ENCODE measurements at places on chromosomes 7 and 10.
A peak's percentile ranks its signal among the peaks of the same experiment; 100 is the strongest.

DNA sequence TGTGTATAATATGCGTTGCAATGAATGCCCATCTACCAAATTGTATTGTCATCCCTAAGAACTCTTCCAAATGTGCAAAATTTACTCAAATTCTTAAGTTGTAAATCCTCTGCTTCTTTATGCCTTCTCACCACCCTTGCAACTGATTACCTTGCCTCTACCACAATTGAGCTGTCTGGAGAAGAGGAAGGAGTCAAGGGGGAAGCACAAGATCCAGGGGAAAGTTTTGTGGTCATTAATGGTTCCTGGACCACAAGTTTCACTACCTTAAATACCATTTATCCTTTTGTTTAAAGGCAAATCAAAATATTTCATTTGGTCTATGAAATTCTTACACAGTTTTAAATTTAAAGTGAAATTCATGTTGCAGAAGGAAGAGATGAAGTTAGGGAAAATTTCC is 16.7 kb downstream of the CRPPA start:
- no peak for DNase-seq

DNA sequence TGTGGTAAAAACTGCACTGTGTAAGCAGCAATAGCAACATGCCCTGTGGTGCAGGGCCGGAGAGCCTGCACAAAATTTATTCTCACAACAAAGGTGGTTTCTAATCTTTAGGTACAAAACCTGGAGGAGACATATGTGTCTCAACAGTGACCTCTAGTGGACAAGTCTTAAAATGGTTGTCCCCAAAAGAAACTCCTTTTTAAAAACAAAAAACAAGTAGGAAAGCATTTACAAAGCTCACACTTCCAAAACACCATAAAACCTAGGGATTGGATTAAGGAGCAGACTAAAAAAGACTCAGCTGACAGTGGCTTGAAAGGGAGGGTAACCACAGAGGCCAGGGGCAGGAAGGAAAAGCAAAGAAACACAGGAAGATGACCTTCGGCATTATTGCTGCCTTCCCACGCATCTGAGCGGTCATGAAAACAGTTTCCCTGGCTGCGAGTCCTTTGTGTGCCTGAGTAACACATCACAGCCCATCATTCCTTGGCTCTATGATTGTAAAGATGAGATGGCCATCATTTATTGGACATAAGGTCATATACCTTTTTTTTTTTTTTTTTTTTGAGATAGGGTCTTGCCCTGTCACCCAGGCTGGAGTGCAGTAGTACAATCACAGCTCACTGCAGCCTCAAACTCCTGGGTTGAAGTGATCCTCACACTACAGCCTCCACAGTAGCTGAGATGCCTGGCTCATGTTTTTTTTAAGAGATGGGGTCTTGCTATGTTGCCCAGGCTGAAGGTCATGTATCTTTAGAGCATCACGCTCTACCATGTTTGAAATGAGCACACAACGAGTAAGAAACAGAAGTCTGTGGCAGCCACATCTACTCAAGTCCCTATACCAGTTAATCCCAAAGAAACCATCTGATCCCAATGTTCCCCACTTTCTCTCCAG is 39.5 kb downstream of the RSU1 start:
- DNase-seq = peak; percentile 22

DNA sequence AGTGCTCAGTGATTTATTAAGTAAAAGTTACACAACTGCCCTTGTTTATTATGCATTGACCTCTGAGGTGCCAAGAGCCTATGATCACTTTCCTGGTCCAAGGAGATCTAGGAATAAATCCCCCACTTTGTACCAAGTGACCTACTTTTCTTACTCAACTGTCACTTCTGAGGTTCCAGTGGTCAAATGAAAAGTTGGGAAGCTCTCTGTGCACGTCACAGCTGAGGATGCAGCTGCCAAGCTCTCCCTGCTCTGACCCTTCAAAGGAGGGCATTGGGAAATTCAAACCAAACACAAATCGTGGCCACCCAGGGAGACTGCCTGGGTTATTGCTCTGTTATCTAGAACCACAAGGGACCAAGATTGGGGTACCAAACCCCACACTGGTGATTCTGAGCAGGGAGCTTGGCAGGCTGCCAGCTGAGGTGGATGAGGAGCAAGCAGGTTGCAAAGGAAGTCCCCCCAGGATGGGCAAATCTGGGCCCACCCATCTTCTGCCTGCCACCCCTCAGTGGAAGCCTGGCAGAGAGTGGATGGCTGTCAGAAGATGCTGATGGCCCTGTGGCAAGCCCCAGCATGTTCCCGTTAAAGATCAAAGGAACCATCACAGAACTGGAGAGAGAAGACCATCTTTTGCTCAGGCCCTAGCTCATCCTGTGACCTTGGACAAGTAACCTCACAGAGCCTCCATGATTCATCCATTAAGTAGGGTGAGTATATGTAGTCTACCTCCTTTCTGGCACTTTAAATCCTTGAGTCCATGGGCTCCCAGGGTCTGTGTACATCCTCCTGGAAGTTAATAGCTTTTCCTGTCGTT is 106.8 kb downstream of the PPP1R3C start:
- DNase-seq = no peak

- no peak for DNase-seq
These were observed 248.4 kb upstream of the HGF start for GRCh38 chr7:82018226-82018625.

GRCh38 chr10:61900829-61901792 is at the start of gene ARID5B:
Gene ARID5B, plus strand, starts transcription at chr10:61901699. Its CDS starts 11 bp downstream, at chr10:61901710.
- DNase-seq = no peak

DNA sequence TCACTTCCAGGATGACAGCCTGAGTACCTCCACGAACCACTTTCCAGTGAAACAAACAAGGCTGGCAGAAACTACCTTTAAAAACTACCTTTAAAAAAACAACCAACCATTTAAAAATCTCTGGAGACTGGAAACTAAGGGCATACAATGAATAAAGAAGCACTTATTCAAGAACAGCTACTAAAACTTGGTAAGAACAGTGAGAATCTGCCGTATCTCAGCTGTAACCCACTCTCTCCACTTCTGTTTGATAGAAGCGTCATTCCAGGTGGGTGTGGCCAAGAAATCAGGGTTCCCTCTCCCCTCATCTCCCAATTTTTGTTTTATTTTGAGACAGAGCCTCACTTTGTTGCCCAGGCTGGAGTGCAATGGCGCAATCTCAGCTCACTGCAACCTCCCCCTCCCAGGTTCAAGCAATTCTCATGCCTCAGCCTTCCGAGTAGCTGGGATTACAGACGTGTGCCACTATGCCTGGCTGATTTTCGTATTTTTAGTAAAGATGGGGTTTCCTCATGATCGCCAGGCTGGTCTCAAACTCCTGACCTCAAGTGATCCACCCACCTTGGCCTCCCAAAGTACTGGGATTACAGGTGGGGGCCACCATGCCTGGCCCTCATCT is 158.8 kb upstream of the CHST15 start:
- DNase-seq = no peak

DNA sequence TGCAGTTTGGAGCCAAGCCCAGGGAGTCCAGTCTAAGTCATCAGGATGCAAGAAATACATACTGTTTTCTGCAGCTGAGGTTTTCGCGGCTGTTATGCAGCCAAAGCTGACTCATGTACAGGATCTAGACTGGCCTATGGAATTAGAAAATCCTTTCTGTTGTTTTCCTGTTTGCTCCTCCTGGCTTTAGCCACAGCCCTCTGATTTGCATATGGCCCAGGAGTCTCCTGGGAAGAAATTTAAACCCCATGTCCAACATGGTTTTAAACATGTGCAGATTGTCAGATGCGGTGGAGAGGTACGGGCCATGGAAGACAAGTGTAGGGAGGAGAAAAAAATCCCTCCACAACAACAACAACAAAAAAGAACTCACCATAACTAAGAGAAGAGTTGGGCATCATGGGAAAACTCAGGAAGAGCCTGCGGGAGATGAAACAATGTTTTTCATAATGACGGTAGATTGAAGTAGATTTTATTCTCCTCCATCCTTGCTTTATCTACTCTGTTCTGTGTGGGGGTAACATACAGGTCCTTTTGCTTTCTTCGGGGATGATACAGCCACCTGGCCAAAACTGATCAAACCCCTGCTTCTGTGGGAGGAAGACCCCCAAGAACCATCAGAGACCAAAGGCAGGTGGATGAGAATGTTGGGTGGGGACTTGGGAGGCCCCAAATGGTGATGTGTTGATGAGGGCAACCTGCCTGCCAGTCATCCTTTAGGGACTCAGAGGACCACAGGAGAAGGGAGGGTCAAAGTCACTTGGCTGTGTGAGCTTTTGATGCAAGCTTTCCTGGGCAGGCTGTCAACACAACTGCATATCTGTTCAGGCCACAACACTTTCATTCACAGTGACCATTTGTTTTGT is 29.8 kb upstream of the GNA12 start:
- DNase-seq = peak; percentile 64
